ENCODE measurements at places on chromosomes 4 and X. TPM values are rescaled to one million over a fixed set of nuclear protein-coding genes. Genes with fewer than 3 reads are reported as not detected.

GRCh38 chr4:70718811-70719604 lies 2.8 kb upstream of the RUFY3 start:
- H3K4me1 ChIP-seq: peaks cover 29% of the 10 kb centered on the region
- no peaks in the 10 kb centered on the region for H3K36me3 ChIP-seq
- no peak overlapping the region for H3K27ac ChIP-seq
- no peak for DNase-seq
- no peak overlapping the region for H3K4me3 ChIP-seq

DNA sequence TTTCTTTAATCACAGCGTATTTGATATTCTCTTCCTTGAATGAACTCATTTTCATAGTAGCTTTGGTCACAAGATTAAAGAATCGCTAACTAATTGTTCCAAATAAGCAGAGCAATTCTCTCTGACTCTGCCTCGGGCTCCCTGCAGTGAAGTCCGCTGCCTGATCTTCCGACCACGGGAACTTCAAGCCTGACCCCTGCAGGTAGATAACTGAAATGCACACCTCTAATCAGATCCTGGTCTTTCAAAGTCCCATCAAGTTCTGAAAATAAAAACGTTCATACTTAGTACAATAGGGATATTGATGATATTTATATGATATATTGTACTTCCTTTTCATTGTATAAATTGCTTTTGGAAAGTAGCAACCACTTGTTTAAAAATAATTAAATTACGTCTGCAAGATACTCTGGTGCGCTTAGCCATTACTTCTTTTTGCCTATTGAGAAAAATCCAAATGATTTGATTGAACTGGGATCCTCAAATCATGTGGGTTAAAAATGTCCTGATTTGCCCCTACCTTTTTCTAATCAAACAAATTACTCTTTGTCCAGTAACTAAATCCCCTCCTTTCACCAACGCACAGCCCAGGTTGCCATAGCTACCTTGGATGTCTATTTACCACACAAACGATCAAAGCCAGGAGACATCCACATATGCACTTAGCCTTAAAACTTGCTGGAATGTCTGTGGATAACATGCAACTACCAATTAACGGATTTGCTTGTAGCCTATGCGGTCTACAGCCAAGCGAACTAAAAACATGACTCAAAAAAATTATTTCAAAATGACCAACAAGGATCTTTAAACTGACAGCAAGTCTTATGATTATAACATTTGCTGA lies 4.2 kb downstream of the MID1 start:
- no peak for DNase-seq
- H3K4me1 ChIP-seq: peaks cover 48% of the 10 kb centered on the region
- H3K27me3 ChIP-seq: no peaks in the 10 kb centered on the region

GRCh38 chr4:41155194-41155830 lies 59.0 kb downstream of the APBB2 start:
- H3K4me3 ChIP-seq: peak overlapping the region; percentile 71
- no peak for DNase-seq
- peak overlapping the region; percentile 99 for H3K27ac ChIP-seq
- no peaks in the 10 kb centered on the region for H3K27me3 ChIP-seq
- peaks cover 84% of the 10 kb centered on the region for H3K4me1 ChIP-seq

The ATXN3L gene
- total RNA-seq: not detected

Data from chondrocyte (in vitro differentiated cells).